ENCODE measurements at places on chromosomes 3 and 15.

DNA sequence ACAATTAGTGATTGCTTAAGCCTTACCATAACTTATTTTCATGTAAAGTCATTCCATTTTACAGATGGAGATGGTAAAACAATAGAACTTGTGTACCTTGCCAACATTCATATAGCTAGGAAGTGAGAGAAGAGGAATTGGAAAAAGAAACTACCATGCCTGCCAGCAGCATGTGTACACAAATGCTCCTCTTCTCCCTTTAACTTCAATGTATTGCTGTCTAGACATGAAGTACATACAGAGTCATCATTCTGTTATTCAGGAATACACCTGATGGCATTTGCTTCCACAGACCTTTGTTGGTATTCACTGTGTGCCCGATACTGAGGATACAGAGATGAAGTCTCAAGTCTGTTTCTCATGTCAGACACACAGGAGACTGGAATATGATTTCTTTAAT lies 7.1 kb upstream of the TMEM207 start:
- no peak for DNase-seq

GRCh38 chr15:50051811-50052419 lies 67.1 kb downstream of the ATP8B4 start:
- DNase-seq: peak; percentile 58

DNA sequence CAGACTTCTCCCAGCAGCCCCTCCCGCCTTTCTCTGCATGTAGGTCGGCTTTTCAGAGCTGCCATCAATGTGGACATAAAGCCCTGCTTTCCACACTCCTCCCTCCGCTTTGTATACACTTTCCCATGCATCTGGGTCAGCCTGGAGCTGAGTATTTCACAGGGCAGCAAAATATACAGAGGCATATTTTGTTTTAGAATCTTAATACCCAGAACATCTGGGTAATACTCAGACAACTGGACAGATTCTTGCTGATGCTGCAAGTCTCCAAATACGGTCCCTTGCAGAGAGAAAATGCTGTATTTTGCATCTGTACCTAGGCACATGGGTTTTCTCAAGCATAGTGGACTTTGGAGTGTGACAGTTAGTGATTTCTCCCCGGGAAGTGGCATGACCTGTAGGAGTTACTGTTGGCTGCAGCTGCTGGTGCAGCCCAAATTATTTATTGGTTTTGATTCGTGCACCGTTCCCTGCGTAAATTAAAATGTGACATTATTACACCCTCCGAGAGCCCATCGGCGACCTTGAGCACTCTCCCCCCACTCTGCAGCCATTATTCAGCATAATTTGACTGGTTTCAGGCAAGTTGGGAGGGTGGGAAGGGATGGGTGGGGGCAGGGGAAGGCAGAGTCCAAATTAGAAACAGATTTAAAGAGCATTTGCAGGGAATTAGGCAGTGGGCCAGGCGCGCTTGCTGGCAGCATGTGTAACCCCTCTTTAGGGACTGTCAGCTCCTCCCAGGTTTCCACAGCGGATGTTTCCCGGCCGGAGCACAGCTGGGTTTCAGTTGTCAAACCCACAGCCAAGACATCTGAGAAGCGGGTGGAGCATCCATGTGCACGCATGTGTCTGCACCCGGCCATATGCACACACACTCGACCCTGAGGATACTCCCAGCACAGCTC lies 100.8 kb downstream of the CPN2 start:
- peak; percentile 55 for DNase-seq

DNA sequence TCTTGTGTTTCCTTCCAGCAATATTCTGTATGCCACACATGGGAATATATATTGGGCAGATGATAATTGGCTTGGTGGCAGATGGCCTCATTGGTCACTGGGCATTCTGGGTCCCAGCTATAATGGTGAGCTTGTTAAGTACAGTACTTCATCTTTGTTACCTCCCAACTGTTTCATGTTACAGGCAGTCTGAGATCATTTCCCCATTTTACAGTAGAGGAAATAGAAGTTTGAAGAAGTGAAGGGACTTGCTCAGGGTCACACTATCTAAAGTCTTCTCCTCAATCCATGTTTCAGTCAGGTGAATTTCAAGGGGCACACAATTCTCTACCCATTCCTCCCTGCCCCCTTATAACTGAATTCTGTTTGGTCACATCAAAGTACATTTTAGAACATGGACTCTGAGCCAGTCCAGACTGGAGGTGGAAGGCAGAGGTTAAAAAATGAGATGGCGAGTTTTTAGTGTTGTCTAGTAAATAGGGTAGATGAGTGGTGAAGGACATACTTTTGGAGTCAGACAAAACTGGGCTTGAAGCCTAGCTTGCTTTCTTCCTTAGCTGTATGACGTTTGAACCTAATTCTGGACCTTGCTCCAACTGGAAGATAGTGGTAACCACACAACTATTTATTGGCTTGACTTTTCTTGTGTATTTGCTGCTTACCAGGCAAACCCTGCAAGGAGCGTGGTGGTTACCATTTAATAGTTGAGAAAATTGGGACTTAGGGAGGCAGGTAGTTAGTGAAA lies 2.5 kb downstream of the EEFSEC start:
- DNase-seq: no peak

GRCh38 chr15:85351965-85352364 lies 28.4 kb upstream of the AKAP13 start:
- no peak for DNase-seq

GRCh38 chr15:76107169-76107568 lies 47.4 kb downstream of the TMEM266 start:
- DNase-seq: no peak

GRCh38 chr3:83453056-83453455 lies 1505.7 kb upstream of the CADM2 start:
- DNase-seq: no peak

DNA sequence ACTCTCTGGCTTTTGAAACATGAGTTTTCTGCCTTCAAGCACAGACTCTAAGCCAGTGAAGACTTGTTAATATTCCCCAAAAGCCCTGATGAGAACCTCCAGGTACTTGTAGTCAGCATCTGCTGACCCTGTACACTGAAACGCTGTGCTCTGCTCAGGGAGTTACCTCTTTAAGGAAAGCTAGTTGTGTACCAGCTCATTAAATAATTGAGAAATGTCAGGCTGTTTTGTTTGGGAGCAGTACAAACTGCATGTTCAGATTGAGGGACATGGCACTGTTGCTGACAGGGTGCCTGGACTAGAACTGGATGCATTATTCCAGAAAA lies 21.7 kb downstream of the UPK1B start:
- no peak for DNase-seq

GRCh38 chr3:5840056-5840455 lies 652.5 kb downstream of the EDEM1 start:
- DNase-seq: no peak

DNA sequence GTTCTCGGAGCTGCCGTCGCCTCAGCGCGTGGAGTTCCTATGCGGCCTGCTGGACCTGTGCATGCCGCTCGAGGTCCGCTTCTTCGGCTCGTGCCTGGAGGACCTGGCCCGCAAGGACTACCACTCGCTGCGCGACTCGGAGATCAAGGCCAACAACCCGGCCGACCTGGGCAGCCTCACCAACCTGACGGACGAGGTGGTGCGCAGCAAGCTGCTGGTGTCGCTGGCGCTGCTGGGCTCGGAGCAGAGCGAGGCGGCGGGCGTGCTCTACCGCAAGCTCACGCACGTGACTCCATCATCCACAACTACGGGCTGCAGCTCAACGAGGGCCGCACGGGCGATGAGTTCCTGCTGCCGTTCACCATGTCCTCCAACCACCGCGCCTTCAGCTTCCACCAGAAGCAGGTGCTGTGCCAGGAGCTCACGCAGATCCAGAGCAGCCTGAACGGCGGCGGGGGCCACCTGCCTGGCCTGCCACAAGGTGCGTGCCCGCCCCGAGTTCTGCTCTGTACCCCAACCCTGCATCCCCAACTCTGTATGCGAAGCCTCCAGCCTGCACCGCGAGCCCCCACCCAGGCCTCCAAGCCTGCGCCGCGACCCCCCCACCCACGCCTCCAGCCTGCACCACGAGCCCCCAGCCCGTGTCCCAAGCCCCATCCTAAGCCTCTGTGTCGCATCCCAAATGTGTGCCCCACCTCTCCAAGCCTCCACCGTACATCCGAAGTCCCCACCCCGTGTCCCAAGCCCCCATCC lies 178.2 kb downstream of the OR4M2 start:
- no peak for DNase-seq

- no peak for DNase-seq
Observed at GRCh38 chr3:29932696-29933325, 651.9 kb downstream of the RBMS3 start.

DNA sequence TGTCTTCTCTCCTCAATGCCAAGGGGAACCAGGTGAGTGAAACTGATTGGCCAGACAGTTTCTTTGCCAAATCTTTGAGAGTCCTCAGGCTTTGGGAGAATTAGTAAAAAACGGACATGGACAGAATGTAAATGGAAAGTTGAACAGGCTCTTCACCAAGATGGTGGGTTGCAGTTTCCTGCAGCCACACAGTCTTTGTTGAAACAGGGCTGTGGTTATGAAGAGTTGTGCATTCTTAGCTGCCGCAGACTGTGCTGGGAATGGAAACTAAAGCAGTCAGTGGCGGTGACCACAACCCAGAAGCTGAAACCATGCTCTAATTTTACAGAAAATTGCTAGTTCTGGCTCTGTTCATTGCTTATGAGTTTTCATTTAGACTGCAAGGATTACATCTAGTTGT lies 42.1 kb upstream of the TASOR start:
- DNase-seq: no peak

DNA sequence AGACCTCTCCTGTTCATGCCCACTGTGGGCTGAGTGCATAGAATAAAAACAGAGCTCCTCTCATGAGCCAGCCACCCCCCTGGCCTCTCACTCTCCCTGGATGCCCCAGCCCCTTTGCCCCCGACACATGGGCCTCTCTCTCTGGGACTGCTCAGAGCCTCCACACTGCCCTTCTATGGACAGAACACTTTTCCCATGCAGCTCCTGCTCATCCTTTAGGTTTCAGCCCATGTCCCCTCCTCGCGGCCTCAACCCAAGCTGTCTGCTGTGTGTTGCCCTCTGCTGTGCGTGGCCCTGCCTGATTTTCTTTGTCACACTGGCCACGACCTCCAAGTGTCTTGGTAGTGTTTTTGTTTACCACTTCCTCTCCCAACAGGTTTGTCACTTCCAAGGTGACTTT lies 20.7 kb upstream of the PRR23E start:
- DNase-seq: no peak

DNA sequence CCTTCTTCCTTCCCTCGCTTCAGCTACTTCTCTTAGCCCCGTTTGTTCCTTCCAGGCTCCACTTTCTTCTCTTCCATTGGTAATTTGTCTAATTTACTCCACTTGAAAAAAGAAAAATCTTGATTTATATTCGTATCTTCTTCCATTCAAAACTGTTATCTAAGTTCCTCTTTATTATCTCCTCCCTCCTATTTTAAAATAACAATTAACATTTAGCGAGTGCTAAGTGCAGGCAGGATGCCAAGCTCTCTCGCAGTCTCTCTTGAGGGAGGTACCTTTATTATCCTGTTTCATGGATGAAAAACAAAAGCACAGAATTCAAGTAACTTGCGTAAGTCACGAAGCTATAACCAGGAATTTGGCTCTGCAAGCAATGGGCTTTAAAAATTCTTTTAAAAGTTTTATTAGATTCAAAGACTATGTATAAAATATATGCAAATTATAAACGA lies 418.9 kb upstream of the NAALADL2 start:
- DNase-seq: peak; percentile 12

- no peak for DNase-seq
Observed at GRCh38 chr3:2099028-2099671, 484 bp downstream of the CNTN4 start.

GRCh38 chr15:40258544-40258943 lies 19.7 kb downstream of the PAK6 start:
- DNase-seq: no peak

DNA sequence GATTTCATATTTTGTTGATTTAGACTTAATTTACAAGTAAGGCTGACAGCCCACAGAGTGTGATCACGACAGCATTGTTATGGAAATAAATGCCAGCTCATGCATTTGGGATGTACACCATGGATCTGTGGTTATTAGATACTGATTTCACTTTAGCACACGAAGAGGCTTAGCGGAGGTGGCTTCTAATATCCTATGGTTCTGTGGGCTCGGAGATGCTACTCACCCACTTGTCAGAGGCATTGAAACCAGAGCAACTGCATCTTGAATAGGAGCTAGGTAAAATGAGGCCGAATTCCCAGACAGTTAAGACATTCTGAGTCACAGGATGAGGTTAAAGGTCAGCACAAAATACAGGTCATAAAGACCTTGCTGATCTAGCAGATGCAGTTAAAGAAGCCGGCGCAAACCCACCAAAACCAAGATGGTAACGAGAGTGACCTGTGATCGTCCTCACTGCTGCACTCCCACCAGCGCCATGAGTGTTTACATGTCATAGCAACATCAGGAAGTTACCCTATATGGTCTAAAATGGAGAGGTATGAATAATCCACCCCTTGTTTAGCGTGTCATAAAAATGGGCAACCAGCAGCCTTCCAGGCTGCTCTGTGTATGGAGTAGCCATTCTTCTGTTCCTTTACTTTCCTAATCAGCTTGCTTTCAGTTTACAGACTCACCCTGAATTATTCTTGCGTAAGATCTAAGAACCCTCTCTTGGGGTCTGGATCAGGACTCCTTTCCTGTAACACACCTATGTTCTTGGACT lies 117.5 kb downstream of the PGPEP1L start:
- peak; percentile 60 for DNase-seq

GRCh38 chr3:36560685-36561084 lies 180.4 kb downstream of the STAC start:
- no peak for DNase-seq

GRCh38 chr3:53989451-53989850 lies 97.8 kb upstream of the SELENOK start:
- no peak for DNase-seq

- DNase-seq: no peak
Observed at GRCh38 chr3:26018889-26019288, 229.0 kb downstream of the OXSM start.

GRCh38 chr15:95647531-95648277 lies 682.8 kb upstream of the NR2F2 start:
- DNase-seq: no peak

DNA sequence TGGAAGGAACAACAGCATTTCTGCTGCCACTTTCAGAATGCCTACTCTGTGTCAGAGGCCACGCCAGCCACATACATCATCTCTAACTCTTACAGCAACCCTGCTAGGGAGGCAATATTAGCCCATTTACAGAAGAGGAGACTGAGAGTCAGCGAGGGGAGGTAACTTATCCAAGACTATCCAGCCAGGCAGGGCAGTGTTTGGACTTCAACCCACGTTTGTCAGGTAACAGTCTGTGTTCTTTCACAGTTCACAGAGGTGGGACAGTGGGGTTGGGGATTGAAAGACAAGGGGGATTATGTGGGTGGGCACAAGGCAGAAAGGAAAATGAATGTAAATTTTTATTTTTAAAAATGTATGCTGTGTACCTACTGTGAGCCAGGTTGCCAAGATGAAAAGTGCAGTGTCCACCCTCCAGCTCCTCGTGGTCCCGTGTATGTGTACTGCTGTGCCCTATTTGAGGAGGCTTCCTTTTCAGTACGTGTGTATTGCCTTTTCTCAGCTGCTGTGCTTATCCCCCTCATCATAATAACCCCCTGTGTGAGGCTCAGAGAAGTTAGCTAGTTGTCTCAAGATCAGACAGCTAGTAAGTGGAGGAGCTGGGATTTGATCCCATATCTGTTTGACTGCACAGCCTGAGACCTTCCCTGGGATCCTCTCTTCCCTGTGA lies 16.5 kb upstream of the ATP2B2 start:
- DNase-seq: no peak
